ENCODE measurements at places on chromosomes 2 and 18.
A peak's percentile ranks its signal among the peaks of the same experiment; 100 is the strongest.

- DNase-seq = no peak
Observed at GRCh38 chr2:216006164-216006663, 7.1 kb downstream of the MREG start.

GRCh38 chr2:175843625-175844024 is 158.4 kb downstream of the LNPK start:
- DNase-seq = no peak

GRCh38 chr18:11002796-11003195 is 146.6 kb downstream of the PIEZO2 start:
- no peak for DNase-seq

DNA sequence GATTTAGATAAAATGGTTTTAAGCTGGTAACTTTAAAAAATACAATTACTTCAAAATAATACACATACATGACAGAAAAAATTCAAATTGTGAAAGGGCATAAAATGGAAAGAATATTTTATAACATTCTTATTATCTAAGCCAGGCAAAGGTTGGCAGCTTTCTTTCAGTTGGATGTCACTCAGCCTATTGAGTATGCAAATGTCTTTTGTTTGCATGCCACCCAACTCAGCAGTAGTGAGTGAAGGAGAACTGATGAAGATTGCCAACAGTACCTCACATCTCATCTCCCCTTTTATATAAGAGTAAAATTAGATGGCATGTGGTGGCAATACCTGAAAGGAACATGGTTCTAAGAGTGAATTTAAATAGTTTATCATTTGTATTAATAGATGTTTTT is 24.8 kb downstream of the BMPR2 start:
- DNase-seq = no peak

DNA sequence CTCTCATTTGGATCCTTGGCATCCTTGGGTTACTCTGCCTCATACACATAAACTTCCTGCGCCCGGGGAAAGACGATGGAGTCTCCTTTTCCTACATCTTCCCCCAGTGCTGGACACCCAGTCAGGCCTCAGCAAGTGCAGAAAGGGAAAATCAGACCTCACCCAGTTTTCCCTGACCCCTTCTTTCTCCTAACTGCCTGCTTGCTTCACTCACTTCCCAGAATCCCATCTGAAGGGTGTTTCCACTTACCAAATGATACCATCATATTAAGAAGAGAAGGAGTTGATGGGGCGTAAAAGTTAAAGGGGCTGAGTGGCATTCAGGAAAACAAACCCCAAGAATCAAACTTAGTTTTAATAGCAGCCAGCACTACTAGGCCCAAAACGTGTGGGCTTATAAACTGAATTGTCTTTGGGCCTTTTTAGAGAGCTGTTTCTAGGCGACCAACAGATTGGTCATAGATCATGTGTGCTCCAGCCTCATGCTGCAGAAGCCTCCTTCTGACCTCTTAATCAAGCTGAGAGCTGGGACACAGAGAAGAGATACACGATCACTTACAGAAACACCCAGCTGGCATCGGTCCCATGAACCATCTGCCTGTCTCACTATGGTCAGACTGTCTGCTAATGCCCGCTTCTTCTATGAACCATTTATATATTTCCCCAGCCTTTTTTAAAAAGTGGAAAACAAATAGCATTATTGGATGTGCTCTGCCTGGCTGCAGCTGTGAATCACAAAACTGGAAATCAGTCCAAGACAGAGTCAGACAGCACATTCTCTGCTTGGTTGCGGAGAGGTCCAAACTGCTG is 165.7 kb upstream of the SLC14A2 start:
- peak; percentile 12 for DNase-seq

- no peak for DNase-seq
Observed at GRCh38 chr2:72901426-72901825, 14.2 kb downstream of the SPR start.

DNA sequence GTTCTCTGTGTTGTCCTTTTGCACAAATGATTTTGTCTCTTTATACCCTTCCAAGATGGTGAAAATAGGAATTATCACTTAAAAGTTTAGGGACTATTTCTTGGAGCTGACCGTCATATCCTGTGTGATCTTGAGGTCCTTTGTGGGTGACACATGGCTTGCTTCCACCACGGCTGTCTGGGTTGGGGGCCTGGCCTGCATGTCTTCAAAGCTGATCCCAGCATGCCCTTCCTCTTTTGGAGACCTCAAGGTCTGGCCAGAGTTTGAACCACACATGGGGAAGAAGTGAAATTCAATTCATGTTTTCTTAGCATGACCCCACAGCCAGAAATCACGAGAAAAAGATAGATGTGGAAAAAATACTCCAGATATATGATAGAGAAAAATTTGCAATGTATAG is 14.0 kb downstream of the SFTPB start:
- DNase-seq = no peak

DNA sequence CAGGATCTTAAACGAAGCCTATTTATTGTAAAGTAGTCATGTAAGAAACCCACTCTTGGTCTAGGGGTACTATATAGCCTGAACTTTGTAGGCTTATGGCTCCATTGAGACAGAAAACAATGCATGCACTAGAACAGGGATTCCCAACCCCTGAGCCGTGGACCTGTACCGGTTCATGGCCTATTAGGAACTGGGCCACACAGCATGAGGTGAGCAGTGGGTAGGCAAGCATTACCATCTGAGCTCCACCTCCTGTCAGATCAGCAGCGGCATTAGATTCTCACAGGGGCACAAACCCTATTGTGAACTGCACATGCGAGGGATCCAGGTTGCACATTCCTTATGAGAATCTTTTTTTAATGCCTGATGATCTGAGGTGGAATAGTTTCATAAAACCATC is 59.2 kb downstream of the ROCK1 start:
- no peak for DNase-seq

GRCh38 chr2:7792031-7792651 is 874.9 kb downstream of the RNF144A start:
- DNase-seq = no peak

- DNase-seq = no peak
Observed at GRCh38 chr2:84498150-84498799, 18.0 kb upstream of the DNAH6 start.

DNA sequence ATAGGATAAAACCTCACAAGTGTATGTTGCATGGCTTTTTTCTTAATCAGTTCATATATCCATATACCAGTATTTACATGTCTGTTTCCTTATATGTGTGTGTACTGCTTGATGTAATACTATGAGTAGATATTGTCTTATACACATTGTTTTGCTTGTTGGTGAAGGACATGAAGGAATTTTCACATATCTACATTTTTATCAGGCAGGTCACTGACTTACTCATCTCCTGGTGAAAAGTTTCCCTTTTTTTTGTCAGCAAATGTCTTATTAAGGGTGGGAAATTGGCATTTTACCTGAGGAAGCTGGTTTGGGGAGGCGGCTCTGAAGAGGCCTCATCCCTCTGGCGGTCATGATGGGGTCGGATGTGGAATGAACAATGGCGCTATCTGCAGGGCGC is 61.4 kb upstream of the LYPD1 start:
- peak; percentile 25 for DNase-seq

DNA sequence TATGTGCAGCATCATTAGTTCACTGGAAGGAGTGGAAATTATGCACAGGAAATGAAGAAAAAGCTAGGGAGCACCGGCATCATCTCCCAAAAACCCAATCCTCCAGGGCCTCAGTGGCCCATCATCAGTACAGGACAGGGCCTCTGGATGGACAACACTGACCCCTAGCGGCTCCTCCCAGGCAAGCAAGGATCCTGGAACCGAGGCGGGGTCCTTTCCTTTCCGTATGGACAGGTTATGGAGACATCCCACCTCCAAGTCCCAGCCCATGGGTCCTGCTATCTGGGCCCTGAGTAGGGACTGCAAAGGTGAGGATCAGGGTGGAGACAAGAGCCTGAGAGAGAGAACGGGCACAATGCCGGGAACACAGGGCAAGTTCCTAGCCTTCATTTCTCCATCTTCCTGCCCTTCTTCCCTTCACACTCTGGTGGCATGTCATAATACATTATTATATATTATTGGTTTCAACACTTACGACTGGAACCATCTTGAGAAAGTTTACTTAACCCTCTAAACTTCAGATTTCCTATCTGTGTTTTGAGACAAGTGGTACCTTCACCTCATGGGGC is 68.2 kb downstream of the ZNF516 start:
- DNase-seq = peak; percentile 30

DNA sequence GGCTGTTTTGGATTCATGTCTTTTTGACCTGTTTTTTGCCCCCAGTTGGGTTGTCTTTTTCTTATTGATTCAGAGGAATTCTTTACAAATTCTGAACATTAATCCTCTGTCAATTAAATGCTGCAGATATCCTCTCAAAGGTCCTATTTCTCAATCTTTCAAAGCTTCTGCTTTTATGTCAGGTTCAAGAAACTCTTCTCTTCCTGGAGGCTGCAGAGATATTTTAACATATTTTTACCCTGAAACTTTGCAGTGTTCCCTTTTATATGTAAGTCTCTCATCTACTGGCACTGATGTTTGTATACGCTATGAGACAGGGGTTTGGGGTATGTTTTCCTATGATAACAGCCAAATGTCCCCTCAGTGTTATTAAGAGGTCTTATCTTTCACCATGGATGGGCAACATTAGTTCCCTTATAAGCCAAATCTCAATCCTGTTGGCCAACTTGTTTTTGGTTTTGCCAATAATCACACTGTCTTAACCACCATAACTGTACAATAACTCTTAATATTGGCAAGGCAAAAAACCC is 159.3 kb downstream of the HDAC4 start:
- no peak for DNase-seq

GRCh38 chr2:61177727-61178549 is 15.9 kb downstream of the C2orf74 start:
- peak; percentile 25 for DNase-seq

DNA sequence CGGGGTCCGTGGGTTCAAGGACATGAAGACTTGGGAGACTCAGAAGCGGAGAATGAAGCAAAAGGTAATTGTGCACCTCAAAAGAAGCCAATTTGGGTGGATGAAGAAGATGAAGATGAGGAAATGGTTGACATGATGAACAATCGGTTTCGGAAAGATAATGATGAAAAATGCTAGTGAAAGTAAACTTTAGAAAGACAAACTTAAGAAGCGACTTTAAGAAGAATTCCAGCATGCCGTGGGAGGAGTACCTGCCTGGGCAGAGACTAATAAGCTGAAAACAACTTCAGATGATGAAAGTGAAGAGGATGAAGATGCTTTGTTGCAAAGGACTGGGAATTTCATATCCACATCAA is 43.5 kb downstream of the PSTPIP2 start:
- no peak for DNase-seq

DNA sequence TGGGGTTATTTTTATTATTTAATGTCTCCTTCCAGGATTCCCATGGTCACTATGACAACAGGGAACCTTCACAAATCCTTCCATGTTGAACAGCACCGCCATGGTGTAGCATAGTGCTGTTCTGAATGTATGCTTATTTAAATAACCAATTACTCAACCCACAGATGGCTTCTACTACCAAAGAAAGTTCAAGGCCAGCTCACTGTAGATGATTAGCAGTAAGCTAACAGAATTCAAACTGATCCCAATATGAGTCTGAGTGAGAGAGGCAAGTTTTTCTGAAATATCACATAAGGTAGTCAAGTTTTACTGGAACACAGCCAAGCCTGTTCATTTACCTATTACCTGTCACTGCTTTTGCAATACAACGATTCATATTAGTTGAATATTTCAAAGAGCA is 51.2 kb downstream of the CLASP1 start:
- no peak for DNase-seq

- no peak for DNase-seq
Observed at GRCh38 chr2:112762276-112762675, 2.1 kb downstream of the CKAP2L start.

DNA sequence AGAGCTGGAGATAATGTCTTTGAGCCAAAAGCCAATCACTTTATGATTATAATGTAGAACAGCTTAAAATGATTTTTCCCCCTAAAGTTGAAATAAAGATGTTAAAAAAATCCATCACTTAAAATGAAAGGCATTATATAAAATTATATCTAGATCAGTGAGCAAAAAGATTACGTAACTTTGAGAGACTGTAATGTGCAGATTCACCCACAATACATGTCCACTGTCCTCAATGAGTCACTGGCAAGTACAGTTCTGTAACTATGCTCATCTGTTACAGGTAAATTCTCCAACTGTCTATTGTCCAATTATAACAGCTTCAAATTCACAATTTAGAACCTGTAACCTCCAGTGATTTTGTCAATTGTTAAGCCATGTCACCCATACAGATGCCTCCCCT is 19.0 kb downstream of the FAM161A start:
- DNase-seq = no peak

DNA sequence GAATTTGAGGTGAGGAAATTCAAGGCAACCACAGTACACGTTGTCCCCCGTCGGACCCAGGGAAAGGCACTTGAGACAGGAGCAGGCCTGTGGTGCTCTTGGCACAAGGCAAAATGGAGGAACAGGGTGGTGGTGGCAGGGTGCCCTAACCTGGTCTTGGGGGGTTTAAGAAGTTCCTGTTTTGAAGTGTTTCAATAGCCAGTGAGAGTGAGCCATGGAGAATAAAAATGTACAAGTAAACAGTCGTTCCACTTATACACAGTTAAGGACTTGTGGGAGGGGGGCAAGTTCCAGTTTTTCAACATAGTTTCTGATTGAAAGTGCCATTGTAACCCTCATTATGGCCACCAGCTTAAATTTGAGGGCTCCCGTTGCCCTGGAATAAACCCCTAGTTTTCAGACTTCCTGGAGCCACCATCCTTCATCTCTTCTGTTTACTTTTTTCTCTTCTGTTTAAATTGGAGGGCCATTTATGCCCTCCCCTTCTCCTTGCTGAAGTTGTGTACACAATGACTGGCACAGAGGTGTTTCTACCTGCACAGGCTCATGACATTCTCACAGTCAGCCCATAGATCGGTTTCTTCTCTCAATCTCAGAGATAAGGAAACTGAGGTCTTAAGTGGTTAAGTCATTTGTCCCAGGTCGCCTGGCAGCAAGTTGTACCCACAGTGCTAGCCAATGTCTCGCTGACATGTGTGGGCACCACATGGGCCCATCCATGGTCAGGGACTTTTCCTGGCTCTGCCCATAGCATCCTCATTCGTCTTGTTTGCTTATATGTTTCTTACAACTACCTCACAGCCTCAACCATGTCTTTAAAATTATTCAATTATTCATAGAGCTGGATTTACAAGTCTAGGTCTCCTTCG is 66.0 kb upstream of the ST3GAL5 start:
- DNase-seq = no peak

DNA sequence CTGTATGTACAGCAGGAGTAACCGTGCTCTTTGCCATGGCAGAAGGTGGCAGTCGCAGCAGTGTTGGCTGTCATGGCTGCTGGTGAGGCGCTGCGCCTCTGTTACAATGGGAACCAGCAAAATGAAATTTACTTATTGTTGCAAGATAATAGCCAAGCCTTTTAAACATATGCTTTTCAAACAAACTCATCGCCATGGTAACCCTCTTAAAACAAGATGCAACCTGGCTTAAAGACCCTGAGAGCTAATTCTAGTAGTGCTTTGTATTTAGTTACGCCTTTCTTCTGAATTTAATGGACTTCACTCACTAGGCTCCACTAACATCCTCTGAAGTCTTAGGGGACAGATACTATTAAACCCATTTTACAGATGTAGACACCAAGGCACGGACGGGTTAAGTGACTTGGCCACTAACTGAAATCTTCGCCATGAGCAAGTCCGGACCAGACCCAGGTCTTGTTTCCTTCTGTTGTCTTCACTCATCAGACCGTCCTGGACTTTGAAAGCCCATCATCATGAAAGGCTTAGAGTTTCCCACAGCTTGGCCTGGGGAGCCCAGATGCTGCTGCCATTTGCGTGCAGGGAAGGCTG is 111.6 kb upstream of the ODC1 start:
- DNase-seq = no peak

Measured in fibroblast of skin of right quadriceps (primary cell).